Activated T-cell treated with anti-CD3 and anti-CD28 coated beads, Interleukin-2, amount 50 U/mL, for 1 hour (primary cell): ENCODE measurements at places on chromosomes 11 and 22.

- no peak for DNase-seq
Observed at GRCh38 chr11:14359501-14360031, 583 bp upstream of the RRAS2 start.

DNA sequence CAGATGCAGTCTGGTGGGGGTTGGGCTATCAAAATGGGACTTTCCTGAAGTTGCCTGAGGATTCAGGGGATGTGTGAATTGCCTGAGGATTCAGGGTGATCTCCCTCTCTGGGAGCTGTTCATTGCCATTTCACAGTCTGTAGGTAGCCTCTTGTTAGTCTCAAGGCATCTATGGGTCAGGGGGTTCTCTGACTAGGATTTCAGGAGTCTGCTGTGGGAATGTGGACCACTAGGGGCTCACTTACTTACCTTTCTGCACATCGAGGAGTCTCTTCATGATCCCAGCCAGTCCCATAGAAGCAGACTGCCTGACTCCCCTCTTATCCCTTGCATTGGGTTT is 54.0 kb downstream of the KCNQ1OT1 start:
- no peak for DNase-seq

DNA sequence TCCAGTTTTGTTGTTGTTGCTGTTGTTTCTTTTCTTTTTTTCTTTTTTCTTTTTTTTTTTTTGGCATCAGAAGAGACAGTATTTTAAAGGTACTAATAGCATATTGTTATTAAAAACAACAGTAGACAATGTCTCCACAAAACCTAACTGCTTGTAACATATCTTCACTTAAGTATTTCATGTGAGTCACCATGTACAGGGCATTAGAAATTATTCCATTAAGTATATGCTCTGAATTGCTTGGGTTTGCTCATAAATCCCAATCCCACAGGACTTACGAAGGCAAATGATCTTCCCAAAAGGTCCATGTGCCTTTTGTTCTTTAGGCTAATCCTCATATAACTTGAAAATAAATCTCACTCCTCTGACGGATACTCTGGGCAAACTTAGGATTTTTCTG is 35.9 kb downstream of the MAP6 start:
- DNase-seq: no peak

DNA sequence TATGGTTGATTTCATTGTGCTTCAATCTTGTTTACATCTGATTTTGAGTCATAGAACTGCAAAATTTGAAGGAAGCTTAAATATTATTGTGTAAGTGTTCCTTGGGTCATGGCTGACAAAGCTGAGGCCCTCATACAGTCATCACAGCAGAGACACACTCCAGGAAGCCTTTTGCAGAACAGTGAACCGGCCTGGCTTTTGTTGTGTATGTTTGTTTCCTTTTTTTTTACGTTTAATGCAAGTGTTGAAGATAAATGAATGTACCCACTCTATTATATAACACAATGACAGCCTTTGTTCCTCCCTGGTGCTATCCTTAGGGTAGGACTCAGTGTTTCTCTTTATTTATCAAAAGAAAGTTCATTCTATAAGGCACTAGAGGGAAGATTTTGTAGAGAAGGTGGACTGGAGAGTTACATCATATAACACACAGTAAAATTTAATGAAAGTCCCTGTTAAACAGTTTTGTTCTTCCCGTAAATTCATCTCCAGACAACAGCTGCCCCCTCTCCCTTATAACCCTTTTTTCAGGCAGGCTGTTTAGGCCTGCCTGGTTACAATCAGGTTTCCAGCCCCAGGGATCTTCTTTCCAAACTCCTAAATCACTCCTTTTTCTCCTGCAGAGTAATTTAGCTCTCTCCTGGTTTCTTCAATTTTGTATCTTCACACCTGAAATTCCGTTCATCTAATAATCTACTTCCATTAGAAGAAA is 34.3 kb upstream of the CSTF3 start:
- no peak for DNase-seq

DNA sequence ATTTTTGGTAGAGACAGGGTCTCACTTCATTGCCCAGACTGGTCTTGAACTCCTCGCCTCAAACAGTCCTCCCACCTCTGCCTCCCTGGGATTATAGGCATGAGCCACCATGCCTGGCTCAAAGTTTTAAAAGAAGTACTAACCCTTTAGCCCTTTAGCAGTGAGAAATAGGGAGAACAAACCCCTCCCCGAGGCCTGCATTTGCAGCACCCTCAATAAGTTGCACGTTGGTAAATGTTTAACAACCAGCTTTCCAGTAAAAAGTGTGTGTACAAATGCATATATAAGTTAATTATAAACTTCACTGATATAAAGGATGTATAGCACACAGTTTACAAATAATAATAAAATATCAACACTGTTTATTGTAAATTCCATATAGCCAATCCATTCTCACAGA is 51.8 kb downstream of the PARVA start:
- DNase-seq: no peak

DNA sequence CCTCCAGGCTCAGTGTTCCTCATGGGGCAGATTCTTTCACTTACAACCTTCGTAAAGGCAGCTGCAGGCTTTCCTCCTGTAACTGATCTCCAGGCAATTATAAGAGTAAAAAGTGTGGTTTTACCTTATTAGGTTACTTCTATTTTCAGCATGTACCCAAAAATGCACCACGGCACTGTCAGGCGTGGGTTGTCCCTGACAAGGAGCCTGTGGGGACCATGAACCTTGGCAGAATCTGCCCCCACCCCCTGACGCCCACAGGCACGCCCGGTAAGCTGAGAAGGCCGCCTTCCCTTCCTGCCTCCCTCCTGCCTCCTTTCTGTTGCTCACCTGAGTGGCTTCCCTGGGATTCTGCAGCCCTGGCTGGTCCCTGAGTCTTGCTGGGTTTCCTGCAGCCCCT is 1383.3 kb downstream of the TBC1D22A start:
- no peak for DNase-seq

DNA sequence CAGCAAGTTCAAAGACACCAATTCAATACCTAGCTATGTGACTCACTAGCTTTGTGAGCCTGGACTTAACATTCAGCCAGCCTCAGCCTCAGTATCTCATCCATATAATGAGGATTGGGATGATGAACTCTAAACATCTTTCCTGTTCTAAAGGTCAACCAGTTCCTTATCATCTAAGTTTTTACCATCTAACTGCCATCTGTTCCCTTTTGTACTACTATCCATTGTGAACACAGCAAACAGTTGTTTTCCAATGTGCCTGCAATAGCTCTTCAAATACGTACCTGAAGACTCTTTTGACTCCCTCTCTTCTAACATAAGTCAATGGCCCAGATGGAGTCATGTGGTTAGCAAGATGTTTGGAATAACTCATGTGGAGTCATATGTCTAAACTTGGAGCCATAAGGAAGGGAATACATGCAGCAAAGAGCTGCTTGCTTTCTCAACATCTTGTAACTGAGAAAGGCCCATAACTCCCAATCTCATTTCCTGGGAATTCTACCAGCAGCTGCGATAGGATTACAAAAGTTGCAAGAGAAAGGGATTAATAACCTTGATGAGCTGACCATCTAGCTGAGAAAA is 19.4 kb downstream of the SYTL2 start:
- DNase-seq: no peak

DNA sequence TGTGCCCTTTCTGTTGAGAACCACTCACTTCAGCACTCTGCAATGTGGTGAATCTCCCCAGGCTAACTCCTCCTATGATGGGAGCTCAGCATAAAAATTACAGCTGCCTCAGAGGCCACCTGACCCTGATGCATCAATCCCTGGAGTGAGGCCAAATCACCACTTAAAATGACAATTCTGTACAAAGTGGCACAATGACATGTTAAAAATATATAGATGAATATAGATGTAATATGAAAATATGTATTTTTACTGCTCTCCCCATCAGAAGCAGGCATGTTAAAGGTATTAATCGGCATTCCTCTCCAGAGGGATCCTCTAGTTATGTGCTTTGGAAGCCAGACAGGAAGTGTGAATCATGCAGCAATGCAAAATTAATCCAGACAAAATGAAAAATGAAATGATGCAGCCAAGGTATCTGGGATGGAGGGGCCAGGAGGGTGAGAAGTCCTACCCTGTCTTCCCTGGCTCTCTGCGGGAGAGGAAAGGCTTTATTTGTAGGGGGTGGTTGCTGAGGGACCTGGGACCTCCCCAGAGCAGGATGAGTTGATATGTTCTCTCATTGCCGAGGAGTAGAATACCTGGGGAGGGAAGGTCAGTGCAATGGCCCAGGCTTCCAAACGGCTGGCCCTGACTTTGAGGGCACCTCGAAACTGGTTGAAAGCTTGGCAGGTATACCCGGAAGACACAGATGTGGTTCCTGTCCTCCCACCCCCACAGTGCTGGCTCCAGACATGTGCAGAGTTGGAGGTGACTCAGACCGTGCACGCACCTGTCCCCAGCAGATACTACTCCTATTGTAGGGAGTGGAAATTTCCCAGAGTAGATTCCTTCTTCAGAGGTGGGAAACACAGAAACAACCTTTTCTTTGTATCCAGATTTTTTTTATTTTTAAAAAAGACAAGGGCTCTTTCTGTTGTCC is 347.9 kb upstream of the NCAM1 start:
- DNase-seq: no peak

- DNase-seq: no peak
Observed at GRCh38 chr11:96075532-96075959, 151.6 kb upstream of the MTMR2 start.

DNA sequence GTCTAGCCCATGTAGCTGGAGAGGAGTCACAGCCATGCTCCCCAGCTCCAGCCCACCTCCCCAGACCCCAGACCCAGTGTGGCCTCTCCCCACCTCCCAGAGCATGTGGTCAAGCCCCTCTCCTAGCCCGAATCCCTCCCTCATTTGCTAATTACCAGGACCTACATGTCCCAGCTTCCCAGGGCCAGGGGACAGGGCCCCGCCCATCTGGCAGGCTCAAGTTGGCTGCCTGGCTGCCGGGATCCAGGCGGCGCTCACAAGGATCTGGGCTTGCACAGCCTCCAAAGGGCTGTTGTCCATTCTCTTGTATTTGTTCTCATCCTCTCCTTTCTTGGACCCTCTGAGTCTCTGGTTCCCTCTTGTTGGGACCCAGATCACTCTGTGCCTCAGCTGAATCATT is 4.6 kb upstream of the MIF start:
- DNase-seq: no peak

- DNase-seq: no peak
Observed at GRCh38 chr11:33734441-33735270, 1.6 kb downstream of the CD59 start.

GRCh38 chr11:121191818-121192217 is 90.8 kb downstream of the TECTA start:
- no peak for DNase-seq

- no peak for DNase-seq
Observed at GRCh38 chr11:82883853-82884252, 16.4 kb downstream of the PRCP start.

GRCh38 chr11:65786008-65786785 is 666 bp upstream of the OVOL1 start:
- peak; percentile 57 for DNase-seq

DNA sequence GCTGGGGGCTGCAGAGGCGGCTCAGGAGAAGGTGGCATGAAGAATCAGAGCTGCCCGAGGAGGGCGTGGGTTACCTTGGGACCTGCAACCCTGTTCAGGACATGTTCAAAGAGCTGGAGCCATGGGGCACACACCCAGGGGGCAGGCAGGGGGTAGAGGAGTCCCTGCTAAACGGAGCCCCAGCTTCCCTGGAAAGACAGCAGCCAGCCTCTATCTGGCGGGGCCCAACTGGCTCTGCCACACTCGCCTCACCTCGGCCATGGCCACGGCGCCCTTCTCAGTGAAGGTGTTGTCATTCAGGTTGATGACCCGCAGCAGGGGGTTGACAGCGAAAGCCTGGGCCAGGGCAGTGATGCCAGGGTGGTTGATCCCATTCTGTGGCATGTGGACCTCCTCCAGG is 17.0 kb upstream of the CHADL start:
- no peak for DNase-seq

DNA sequence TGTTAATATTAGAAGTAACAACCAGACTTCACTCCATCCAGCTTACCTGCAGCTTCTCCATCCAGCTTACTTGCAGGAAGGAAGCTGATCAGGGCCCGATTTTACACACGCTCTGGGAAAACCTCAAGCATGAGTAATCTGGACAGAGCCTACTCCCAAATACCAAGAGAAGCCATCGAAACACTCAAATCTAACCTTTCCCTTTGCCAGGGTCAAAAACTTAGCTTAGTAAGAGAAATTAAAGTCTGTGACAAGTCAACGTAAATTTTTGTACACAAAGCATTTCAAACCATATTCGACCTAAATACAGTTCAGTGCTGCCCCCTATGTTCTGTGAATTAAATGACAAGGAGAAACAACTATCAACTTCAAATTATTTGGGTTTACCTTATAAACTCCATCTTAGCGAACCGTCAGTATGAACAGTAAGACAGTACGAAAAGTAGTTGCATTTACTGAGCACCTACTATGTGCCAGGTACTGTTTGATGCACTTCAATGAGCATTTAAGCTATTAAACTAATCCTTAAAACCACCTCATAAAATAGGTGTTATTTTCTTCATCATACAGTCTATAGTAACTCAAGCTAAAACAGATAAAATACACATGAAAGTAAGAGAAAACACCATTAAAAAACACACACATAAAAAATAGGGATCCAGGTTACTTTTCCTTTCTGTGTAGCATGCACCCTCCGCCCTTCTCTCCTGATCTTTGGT is 36.9 kb downstream of the ARFGAP3 start:
- no peak for DNase-seq

DNA sequence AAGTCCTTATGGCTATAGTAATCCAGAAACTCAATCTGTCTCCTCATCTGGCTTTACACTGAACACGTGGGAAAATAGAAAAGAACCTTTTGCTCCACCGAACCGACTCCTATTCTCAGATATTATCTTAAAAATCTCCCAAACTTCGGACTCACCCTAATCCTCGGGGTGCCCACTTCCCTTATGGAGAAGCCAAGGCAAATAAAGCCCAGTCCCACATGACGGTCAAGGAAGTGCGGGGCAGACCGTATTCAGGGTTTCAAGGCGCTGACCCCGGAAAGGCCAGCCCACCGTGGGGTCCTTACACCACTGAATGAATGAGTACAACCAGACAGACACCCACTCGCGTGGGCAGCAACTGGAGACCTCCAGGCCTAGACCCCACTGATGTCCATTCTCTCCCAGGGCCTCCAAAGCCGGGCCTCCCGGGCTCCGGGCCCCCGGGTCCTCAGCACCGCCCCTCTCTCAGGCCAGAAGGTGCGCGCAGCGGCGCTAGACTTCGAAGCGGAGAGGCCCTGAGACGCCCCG is 489 bp downstream of the NUP98 start:
- DNase-seq: no peak

GRCh38 chr11:45405916-45406670 is 120.0 kb upstream of the SYT13 start:
- no peak for DNase-seq

DNA sequence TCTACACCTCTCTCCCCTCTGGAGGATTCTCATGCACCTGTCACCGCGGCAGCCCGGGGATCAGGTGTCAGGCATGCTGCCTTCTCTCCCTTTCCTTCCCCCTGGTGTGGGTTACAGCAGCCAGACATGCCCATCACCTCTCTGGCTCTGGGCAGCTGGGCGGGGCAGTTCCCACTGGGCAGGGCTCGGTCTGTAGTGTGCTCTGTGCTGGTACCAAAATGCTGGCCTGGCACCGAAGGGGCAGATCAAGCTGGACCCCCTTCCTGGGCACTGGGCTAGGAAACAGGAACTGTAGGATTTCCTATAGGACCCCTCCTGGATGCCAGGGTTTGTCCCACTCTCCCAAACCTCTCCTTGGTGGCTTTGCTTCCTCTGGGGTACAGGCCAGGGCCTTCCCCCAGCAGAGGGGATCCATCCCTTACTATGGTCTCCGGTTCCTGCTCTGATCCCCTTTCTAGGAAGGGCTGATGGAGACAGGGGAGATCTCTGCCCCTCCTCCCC is 821 bp downstream of the GAL3ST1 start:
- DNase-seq: no peak

- DNase-seq: no peak
Observed at GRCh38 chr11:77569676-77570070, 20.1 kb upstream of the AQP11 start.

GRCh38 chr11:34585735-34586487 is 35.0 kb upstream of the EHF start:
- DNase-seq: no peak
